Activated T-cell treated with anti-CD3 and anti-CD28 coated beads, Interleukin-2, amount 50 U/mL, for 4 hours (primary cell): ENCODE measurements at places on chromosomes 2 and 18.
A peak's percentile ranks its signal among the peaks of the same experiment; 100 is the strongest.

DNA sequence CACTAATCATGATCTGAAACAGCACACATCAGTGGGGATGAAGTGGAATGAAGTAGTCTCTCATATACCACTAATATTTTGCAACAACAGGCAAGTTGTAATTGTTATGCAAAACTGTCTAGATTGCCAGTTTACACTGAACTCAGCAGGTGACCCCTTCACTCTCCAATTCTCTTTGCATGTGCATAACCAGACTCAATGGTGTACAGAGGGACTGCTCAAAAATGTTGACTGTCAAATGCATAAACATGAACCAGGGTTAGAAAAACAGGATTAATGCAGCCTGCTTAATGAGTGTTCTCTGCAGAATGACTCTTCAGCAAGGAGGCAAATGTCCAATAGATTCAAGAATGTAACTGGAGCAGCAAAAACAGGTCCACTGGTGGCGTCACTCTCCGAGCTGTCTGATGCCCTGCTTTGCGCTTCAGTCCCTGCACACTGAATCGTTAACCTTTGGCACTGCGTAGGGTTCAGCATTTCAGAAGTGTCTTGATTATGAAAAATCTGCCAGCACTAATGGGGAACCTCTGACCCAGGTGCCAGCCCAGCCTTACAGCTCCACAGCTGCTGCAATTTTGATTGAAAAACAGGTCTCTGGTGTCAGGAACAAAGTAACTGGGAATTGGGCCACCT, 209.3 kb downstream of the TDRD15 start:
- no peak for DNase-seq

- DNase-seq, result no peak
These were observed 68.6 kb downstream of the TGOLN2 start for GRCh38 chr2:85259101-85259590.

GRCh38 chr18:59298871-59299270, 19.6 kb downstream of the CPLX4 start:
- DNase-seq, result no peak

DNA sequence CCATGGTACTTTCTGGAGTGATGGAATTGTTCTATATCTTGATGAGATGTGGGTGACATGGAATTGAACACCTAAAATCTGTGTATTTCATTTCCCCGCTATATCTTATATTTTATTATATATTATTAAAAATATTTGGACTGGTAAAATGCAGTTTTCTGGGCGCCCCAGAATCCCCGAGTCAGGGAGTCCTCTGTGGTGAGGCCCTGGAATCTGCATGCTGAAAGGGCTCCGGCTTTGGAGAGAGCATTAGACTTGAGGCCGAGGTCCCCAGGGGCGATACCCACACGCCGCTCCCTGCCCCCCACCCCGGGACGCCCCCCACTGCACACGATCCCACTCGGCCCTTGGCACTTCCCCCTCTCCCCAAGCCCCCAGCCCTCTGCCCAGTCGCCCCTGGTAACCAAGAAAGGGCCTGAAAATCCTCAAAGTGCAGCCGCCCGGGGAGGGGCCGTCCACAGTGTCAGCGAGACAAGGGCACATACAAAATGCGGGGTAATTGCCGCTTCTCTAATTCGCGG, 126.0 kb downstream of the ZFP36L2 start:
- DNase-seq, result no peak

DNA sequence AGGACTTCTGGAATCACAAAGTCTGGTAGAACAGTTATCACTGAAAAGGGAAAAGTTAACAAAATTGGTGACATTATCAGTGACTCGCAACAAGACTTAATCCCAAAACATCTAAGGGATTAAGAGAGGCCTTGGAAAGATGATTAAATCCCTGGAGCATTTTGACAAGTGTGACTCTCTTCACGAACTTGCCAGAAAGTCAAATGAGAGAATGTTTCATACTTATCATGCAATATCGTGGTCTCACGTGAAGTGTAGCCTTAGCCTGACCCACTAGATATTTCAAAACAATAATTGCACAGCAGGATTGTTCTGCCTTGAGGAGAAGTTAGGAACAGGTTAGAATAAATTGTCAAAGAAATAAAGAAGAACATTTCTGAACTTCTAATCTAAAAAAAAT, 104.5 kb downstream of the COL6A3 start:
- DNase-seq, result no peak

GRCh38 chr2:237474931-237475703, 11.9 kb upstream of the MLPH start:
- DNase-seq, result peak; percentile 75

- no peak for DNase-seq
These were observed 1321.6 kb upstream of the ACVR2A start for GRCh38 chr2:146523196-146523595.

DNA sequence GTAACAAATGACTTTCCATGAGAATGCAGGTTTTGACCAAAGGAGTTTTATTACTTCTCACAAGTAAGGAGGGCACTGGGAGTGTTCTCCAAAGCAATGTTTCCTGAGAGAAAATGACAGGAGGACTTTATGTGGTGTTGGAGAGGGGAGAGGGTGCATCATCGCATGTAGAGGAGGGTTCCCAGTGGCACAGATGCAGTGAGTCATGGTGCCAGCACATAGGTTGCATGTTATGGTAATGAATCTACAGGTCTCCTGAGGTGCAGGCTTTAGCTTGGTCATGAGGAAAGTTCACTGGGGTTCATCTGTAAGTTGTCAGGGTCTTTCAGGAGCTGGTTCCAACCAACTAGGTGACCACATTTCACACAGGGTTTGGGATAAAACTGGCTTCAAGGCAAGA, 30.4 kb downstream of the NAT8 start:
- no peak for DNase-seq

DNA sequence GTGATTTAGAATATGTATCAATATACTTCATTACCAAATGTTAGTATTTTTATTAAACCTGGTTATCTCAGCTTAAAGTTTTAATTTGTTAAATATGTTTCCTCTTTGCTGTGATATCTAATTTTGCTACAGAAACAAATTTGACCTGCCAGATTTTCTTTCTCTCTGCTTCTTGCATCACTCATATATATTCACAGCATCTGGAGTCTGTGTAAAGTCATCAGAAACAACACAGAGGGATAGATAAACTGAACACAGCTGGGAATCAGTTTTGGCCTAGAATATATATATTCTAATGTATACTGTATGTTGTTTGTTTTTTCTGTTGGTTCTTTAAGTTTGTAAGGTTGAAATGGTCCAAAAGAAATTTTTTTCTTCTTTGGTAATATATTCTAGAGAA, 8.5 kb downstream of the PSMD14 start:
- no peak for DNase-seq

DNA sequence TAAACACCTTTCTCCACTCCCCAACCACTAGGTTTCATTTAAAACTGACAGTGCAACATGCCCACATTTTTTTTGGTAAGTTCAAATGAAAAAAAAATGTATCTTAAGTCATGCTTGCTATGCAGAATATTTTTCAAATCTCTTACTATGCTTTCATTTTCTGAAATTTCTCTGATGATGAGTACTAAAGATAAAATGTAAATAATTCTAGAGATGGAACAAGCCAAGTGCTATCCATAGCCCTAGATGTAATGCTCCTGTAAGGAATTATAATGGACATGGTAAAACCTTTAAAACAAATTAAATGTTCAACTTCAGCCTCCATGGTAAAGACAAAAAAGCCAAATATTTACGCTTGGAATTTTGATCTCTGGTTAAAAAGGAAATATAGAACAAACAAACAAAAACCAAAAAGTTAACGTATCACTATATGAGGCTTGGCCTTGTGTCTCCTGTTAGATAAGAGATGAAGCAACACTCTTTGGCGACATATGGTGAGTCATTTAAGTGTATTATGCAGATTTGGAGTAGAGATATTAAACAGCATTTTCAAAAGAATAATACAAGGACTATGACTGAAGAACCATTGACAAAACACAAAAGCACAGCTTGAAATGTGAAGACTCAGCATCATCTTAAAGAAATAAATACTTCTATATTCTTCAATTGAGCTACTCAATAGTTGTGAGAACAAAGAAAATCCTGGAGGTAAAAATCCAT, 392.0 kb upstream of the LYPD1 start:
- no peak for DNase-seq

DNA sequence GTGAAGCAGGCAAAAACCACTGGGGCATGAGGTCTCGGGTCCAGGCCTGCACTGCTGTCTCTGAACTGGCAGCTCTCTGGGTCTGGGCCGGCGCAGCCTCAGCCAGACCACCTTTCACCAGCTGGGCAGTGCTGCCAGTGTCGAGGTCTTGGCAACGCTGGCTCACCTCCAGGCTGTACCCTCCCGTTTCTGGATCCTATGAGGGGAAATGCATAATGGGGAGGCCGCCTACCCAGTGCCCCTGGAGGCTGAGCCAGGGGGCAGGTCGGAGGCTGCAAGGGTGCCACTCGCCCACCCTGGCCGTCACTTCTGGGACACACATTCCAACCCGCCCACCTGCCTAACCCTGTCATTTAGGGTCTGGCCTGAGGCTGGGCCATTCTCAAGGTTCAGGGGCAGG, 24.6 kb downstream of the KIF1A start:
- DNase-seq, result no peak

- DNase-seq, result no peak
These were observed 256.0 kb downstream of the HAUS1 start for GRCh38 chr18:46360102-46360699.

- no peak for DNase-seq
These were observed 311.9 kb downstream of the GBX2 start for GRCh38 chr2:235856151-235856854.

DNA sequence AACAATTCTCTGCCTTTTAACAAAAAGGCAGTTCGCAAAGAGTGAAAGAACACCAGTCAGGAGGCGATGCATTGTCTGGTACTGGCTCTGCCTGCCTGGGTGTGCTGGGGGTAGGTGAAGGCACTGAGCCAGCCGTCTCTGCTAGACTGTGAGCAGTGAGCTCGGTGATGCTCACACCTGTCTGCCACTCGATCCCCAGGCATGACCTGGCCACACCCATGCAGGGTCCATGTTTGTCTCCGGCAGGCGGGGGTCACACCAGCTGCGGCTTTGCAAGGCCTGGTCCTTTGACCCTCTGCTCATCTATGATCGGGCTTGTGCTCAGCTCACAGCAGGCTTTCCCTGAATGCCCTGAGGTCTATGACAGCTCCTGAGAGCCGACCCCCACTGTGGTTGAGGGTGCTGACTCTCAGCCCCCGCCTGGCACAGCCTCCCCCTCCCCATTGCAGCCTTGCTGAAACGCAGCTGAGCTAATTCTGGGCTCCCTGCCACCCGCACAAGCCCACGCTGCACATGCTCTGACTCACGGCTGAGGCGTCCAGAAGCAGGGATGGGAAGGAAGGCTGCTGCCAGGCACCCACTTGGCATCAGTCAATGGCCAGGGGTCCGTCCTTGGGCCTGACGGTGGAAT, 23.7 kb downstream of the CRACDL start:
- DNase-seq, result no peak

GRCh38 chr18:58225101-58225500, 181.1 kb downstream of the NEDD4L start:
- DNase-seq, result no peak

DNA sequence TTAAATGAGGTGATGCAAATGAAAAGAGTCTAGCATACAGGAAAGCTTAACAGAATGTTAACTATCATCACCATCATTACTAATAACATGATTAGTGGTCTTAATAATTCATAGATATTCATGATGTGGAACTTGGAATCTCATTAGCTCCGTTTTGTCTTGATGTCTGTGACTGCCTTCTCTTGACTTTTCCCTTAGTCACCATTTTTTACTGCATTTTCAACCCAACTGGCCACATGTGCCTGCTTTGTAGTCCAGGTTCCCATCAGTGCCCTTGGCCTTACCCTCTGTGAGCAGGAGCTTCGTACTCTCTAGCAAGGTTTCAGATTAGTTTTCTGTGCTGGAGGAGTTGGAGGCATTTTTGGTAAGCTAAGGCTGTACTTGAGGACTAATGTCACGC, 47.0 kb downstream of the RAB31 start:
- DNase-seq, result no peak

DNA sequence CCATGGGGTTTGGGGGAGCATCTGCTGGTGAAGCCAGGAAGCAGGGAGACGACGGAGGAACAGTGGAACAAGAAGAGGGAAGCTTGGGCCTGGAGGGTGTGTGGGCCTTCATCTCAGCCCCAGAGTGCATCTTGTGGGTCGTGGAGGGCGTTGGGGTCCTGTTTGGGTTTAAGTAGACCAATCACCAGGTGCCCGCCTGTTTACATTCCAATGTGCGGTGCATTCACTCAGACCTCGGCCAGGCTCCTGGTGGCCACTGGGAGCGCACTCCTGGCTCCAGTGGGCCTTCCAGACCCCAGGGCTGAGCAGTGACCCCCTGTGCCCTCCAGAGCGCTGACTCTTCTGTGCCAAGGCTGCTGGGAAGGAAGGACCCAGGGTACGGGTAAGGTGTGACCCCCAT, 293.7 kb downstream of the NDUFA10 start:
- no peak for DNase-seq

DNA sequence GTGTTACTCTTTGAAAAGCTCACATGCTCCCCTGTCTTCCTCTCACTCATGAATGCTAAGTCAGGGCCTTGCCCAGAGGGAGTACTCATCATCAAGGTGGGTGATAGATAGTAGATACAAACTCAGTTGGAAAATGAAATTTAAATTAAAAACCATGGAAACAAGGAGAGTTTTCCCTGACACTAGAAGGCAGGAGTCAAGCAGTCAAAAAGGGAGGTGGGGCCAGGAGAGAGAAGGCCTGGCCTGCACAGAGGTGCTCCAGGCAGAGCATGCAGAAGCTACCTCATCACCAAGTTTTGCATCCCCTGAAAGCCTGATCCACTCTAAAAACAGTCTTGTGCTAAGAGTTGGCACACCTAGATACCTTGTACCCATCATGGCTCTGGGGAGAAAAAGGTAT, 143.7 kb downstream of the MYO5B start:
- DNase-seq, result no peak

DNA sequence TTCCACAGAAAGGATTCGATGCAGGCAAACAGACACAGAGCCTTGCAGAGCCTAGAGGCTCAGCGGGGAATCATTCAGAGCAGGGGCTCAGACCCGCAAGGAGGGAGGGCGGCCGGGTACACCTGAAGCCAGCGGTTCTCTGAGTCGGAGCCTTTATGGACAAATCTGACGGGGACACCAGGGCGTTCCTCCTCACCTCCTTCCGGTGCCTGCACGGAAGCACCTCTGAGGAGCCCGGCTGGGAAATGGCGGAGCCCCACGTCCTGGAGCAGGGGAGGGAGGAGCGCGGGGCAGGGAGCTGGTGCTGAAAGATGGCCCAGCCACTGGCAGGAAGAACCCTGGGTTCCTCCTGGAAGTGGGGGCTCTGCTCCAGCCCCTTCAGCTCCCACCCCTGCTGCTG, 193.5 kb upstream of the ALKAL2 start:
- no peak for DNase-seq

GRCh38 chr2:232345251-232345650, 33.3 kb upstream of the ALPP start:
- DNase-seq, result no peak

- DNase-seq, result no peak
These were observed 379.8 kb upstream of the LINC00305 start for GRCh38 chr18:64528646-64529045.

- DNase-seq, result no peak
These were observed 3.0 kb downstream of the KLHL41 start for GRCh38 chr2:169512525-169512924.

GRCh38 chr18:37330173-37330572, 235.4 kb downstream of the CELF4 start:
- DNase-seq, result no peak

- no peak for DNase-seq
These were observed 6.0 kb upstream of the SLC35F6 start for GRCh38 chr2:26757873-26758789.
